ENCODE measurements at places on chromosomes 7 and 10. TPM values are rescaled to one million over a fixed set of nuclear protein-coding genes. Genes with fewer than 3 reads are reported as not detected.

DNA sequence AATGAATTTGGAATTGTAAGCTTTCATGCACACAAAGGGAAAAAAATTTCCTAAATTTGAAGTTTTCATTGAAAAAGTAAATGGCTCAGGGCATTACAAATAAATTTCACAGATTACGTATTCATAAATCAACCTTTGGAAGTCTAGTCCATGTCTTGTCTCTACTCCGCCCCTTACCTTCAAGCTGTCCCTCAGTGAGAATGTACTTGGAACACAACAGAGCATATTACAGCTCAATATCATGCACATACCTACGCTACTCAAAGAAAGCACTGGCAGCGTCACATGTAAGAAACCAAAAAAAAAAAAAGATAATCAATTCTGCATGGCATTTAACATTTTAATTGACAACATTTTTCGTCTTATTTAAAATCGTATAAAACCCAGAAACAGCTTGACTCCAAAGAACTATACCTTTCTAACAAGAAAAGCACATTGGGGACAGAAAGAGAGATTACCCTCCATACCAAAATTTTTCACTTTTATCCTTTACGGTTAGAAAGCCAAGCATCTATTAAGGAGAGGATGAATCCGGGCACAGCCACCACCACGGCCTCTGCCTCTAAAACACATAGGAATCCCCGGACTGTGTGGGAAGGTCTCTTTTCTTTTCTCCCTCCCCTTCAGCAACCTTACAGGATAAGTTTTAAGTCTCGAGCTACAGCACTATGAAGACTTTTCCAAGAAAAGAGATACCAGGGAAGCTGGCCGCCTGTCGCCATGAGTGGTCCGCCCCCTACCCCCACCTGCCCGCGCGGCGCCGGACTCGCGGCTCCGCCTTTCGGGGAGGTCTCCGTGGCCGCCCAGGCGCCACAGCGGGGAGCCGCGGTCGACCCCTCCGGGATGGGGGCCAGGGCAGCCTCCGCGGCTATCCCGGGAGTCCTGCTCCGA lies 1.1 kb downstream of the JMJD1C start:
- no peak for DNase-seq

The DYNC1I1 gene
- total RNA-seq: 6.8 TPM

The ADRA2A gene
- 0.67 TPM for total RNA-seq

GRCh38 chr7:27860800-27861199 lies 120.8 kb downstream of the TAX1BP1 start:
- DNase-seq: no peak

The COBL gene
- 63.6 TPM for total RNA-seq

The TMEM196 gene
- total RNA-seq: not detected
